CD4-positive, alpha-beta T cell treated with Interleukin-15 for 4 hours (primary cell): ENCODE measurements at places on chromosomes 5 and 9.

DNA sequence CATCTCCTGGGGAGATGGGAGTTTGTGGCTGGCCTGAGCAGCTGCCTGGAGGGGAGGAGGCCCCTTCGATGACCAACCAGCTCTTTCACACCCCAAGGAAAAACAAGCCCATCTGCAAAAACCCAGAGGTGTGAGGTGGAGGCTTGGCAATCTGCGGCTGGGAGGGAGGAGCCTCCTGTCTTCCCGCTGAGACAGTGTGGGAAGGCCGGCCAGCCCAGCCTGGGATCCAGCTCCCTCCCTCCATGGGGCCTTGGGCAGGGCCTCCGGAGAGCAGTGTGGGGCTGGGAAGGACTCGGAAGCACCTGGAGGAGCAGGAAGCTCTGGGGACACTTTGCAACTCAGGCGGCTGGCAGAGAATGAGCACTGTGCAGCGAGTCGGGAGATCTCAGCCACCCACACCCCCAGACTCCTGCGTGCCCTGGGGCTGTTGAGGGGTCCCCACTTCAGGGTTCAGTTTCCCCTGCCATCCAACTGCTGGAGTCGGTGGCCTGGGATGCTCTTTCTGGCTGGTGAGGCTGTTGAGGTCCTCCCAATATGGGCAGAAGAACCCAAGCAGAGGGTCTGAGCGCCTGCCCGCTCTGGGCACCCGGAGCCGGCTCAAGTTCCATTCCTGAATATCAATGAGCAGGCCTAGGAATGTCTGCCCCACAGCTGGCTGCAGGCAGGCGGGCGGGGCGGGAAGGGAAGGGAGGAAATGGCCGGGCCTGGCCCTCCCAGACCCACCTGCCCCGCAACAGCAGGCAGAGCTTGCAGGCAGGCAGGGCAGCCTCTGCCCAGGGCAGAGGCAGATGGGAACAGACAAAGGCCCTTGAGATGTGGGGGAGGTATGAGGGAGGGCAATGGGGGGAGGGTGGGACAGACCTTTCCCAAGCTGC lies 101.1 kb downstream of the FGF18 start:
- DNase-seq = no peak

GRCh38 chr5:82334085-82334692 lies 56.0 kb upstream of the RPS23 start:
- no peak for DNase-seq

DNA sequence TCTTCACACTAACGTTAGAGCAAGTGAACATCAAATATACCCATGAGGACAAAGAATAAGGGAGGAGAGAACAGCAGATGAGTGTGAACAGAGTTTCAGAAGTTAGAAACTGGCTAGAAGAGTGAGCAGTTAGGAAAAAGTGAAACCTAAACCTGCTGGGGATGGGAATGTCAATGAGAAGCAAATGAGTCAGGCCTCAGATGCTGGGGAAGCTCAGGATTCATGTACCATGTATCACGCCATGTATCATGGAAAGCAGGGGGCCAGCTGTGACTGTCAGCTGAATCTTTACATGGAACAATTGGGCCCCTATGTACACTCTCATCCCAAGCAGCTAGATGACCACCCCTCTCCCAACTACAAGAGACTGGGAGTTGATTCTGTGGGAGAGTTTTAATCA lies 16.2 kb downstream of the GDF9 start:
- DNase-seq = no peak

DNA sequence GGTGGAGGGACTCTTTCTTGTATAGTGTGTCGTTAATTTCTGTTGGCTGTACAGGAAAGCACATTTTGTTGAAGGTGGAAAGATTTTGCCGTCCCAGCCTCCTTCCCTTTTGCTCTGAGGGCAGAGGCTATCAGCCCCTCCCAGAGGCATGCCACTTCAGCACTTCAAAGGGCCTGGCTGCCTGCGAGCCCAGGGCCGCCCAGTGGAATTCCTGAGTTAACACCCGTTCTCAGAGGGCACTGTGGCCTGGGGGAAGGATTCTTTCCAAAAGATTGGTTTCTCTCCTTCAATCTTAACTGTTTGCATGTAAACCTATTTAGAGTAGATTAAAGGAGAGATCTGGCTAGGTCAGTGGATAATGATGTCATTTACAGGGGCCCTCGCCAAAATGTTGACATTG lies 238.6 kb downstream of the FANCC start:
- DNase-seq = no peak

- DNase-seq = no peak
Measured at GRCh38 chr5:68392617-68393016, 177.1 kb downstream of the PIK3R1 start.

- DNase-seq = no peak
Measured at GRCh38 chr9:5488221-5489008, 21.9 kb upstream of the PDCD1LG2 start.

DNA sequence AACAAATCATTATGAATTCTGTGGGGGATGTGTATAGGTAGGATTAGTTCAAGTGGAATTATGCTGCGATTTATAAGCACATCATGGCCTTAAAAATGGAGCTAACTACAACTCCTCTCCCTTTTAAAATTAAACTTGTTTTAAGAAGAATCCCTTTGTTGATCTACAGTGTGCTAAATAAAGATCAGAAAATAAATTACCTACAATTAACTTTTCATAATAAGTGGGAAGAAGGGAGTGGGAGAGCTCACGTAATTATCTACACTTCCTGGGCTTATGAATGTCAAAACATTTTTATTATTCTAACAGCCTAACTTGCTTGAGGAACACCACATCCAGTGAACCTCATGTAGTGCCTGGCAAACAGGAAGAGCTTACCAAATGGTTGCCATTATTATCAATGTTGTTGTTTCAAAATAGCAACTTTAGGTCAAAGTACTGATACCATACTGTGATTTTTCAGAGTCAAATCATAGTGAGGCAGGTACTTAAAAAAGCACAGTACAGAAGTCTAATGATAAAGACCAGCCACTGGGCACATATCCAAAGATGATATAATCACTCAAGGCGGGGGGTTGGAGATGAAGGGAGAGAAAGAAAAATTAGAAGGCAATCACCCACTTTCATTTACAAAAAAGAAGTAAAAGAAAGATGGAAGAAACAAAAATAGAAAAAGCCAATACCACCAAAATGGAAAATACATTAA lies 174.0 kb downstream of the RAPGEF6 start:
- no peak for DNase-seq

- DNase-seq = no peak
Measured at GRCh38 chr5:65855766-65856315, 70.5 kb upstream of the ERBIN start.

DNA sequence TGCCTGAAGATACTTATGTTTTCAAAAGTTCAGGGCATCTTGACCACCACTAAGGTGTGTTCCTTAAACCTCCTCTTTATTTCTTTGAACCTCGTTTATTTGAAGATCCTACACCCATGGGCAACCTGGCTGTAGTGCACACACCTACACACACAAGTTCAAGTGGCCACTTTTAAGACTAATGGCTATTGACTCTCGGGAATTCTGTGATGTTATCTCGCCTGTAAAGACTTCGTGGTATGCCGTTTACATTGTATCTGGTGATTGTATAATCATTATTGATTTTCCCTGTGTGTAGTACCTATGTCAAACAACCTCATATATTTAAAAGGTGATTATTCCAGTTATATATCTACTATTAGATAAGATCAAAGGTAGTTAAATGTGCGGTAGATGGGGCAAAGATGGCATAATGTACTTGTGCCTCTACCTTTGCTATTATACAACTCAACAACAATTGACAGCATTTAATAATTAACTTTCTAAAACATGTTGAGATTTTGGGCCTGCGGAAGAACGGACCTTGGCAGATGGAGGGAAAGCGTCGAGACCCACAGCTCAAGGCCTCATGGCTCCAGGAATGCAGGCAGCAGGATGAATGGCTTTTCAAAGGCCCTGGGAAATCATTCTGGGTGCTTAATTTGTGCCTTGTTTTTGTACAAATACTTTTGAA lies 51.4 kb upstream of the IRX2 start:
- DNase-seq = no peak

DNA sequence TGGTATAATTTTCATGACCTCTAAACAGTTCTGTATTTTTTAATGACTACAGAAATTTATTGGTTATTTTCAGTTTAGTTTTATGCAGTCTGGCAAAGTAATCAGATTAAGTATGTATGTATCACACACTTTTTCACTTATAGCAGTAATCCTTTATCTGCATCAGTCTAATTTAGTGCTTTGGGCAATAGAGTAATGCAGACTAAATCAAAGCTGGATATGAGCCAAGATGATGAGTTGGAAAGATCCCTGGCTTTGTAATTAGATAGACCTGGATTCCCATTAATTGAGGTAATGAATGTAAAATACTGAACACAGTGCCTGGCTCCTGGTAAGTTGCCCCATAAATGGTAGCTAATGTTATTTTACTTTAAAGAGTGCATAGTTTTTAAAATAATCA lies 215.4 kb upstream of the TLX3 start:
- no peak for DNase-seq

DNA sequence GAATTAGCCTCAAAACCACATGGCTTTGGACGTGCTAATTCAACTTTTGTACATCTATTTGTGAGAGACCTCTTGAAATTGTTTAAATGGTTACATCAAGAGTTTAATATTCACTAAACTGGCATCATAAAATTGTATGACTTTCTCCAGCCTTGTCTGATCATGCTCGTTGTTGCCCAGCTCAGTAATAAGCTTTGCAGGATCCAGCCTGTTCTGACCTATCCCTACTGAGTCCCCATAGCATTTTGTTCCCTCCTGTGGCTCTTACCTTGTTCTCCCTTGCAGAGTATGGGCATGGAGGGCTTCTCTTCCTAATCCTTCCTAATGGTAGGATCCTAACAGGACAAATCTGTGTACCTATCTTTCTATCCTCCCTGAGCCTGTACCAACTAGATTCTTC lies 6.3 kb downstream of the EXOSC3 start:
- no peak for DNase-seq

GRCh38 chr5:103910786-103911185 lies 348.2 kb upstream of the NUDT12 start:
- DNase-seq = no peak

DNA sequence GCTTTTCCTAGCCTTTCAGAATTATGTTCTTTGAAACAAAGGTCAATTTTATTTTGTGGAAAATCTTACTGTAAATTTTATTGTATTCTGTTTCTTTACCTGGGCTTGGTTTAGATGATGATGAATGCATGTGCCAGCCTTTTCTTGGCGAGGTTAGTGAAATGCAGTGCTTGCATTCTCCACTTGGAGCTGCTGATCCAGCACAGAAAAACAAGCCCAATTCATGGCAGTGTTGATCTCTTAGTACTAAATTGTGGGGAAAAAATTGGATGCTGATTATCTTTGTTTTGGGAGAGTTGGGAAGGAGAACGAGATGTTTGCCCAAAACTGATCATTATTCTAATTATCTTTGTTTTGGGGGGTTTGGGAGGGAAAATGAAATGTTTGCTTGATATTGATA lies 3.7 kb downstream of the HABP4 start:
- DNase-seq = no peak

GRCh38 chr9:2299156-2299842 lies 284.2 kb downstream of the SMARCA2 start:
- DNase-seq = no peak

GRCh38 chr9:26527931-26528330 lies 364.7 kb downstream of the CAAP1 start:
- no peak for DNase-seq

- no peak for DNase-seq
Measured at GRCh38 chr5:148897842-148898241, 71.4 kb downstream of the ADRB2 start.

GRCh38 chr9:98899408-98900056 lies 44.2 kb upstream of the COL15A1 start:
- DNase-seq = no peak
